NAMALWA (cell line): ENCODE measurements at places on chromosomes 16 and 17.
A peak's percentile ranks its signal among the peaks of the same experiment; 100 is the strongest.

DNA sequence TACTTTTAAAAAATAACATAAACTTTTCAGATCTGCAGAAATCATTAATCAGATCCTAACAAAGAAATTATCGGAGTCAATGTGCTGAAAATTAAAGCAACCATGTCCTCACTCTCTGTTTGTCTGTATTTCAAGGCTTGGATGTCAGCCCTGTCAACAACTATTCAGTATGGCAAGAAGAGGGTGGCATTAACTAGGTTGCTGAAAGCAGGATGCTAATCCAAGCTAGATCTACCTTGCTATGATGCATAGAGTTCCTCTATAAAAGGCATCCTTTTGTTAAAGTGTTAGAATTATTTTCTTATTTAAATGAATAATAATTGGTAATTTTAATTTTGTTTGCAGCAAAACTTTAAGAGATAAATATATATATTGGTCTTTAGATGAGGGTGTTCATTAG lies 800.8 kb downstream of the CDH11 start:
- DNase-seq, result peak; percentile 25

- no peak for DNase-seq
Measured at GRCh38 chr17:49525831-49526741, 31.0 kb downstream of the NGFR start.

GRCh38 chr17:427327-427726 lies 74.7 kb upstream of the RPH3AL start:
- no peak for DNase-seq

- DNase-seq, result no peak
Measured at GRCh38 chr17:45184144-45184543, 22.5 kb downstream of the HEXIM2 start.

DNA sequence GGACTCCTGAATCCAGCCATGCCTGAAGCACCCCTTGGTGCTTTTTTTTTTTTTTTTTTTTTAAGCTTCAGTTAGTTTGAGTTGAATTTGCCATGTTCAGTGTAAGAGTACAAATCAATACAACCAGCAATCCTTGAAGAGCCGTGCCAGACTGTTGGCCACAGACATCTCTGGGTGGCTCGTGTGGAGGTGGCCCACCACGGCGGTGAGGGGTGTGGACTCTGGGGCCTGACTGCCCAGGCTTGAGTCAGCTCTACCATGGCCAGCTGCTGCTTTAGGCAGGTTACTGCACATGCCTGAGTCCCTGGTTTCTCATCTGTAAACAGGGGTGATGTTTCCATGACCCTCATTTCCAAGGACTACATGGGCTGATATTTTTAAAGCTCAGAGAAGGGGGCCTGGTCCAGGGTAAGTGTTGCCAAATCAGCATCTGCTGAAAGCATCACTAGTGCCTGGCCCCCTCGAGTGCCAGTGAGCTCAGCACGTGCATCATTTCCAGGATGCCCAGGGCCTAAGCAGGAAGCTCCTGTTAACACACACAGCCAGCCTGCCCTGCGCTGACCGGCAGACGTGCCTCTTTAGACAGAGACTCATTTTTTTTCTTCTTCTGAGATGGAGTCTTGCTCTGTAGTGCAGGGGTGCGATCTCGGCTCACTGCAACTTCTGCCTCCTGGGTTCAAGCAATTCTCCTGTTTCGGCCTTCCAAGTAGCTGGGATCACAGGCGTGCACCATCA lies 90.1 kb downstream of the DNAH17 start:
- no peak for DNase-seq

DNA sequence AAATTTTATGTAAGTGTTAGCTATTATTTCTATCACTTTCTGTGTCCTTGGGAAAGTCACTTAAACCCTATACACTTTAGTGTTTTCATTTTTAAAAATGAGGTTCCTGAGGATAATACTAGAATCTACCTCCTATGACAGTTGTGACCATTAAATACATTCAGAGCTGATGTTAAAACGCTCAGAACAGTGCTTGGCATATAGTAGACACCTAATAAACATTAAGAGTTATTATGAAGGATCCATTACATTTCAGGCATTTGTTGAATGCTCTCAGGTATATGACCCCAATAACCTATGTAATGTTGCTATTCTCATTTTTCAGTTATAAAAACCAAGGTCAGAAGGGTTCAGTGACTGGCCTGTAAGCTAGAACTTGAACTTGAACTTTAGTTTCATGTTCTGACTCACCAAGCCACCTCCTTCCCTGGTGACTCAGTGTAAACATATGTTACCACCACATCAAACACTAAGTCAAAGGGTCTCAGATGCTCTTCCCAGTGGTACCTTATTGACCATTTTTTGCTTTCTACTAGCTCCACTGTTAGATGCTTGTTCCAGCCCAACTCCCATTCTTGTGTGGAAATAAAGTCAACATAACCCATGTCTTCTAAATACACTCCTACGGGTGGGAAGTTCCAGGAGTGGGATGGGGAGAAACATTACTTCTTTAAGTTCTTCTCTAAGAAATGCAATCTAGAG lies 47.6 kb downstream of the HSD17B2 start:
- no peak for DNase-seq

DNA sequence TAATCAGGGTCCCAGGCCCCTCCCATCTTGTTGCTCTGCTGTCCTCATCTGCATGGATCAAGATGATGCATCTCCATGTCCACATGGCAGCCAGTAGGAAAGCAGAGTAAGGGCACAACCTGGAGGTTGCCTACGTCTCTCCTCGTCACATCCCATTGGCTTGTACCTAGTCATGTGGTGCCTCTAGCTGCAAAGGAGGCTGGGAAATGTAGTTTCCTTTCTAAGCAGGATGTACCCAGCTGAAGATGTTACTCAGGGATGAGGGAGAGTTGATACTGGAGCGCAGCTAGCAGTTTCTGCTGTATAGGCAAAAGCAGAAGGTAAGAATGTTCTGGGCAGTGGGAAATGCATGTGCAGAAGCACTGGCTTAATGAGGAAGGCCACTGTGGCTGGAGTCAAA lies 20.8 kb downstream of the ABCC1 start:
- DNase-seq, result peak; percentile 66

DNA sequence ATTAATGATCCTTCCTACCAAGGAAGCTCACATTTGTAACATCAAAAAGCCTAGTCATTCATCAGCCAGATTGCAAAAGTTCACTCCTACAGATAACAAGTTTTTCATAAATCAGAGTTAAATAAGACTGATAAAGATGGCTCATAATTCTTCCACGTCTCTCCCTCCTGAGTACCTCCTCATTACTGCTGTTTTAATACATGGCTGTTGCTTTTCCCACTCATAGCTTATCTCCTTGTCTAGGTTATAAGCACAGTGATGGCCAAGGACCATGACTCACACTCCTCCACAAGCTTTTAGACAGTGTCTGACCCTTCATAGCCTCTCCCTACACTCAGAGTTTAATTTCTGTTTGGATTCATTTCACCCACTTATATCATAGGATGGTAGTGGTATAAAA lies 100.9 kb upstream of the MON1B start:
- no peak for DNase-seq

- no peak for DNase-seq
Measured at GRCh38 chr16:79257953-79258490, 342.5 kb downstream of the MAF start.

DNA sequence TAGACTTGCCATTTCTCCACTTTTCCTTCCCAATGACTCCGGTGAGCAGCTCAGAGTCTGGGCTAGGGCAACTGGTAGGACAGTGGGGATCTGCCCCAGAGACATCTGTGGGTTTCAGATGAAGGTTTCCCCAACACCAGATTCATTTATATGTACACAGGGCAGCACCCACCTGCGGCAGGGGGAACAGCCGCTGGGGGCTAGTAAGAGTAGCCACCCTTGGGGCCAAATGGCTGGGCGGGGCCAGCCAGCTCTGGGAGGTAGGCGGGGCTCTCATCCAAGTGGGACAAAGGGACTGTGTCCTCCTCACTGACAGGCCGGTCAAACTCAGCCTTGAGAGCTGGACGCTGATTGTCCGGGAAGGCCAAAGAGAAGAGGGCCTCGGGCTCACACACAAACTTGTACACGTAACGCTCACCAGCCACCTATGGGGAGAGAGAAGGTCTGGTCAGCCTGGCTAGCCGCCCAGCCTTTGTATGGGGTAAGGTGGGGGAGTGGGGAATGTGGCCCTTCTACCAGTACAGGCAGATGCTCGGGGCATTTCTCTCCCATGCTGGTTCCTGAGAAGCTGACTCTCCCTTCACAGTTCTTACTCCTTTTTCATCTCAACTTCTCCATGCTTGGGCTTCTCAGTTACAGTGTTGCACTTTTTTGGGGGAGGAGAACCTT lies 17.7 kb downstream of the ETV4 start:
- no peak for DNase-seq

- DNase-seq, result no peak
Measured at GRCh38 chr16:54703339-54703738, 227.3 kb upstream of the IRX5 start.

DNA sequence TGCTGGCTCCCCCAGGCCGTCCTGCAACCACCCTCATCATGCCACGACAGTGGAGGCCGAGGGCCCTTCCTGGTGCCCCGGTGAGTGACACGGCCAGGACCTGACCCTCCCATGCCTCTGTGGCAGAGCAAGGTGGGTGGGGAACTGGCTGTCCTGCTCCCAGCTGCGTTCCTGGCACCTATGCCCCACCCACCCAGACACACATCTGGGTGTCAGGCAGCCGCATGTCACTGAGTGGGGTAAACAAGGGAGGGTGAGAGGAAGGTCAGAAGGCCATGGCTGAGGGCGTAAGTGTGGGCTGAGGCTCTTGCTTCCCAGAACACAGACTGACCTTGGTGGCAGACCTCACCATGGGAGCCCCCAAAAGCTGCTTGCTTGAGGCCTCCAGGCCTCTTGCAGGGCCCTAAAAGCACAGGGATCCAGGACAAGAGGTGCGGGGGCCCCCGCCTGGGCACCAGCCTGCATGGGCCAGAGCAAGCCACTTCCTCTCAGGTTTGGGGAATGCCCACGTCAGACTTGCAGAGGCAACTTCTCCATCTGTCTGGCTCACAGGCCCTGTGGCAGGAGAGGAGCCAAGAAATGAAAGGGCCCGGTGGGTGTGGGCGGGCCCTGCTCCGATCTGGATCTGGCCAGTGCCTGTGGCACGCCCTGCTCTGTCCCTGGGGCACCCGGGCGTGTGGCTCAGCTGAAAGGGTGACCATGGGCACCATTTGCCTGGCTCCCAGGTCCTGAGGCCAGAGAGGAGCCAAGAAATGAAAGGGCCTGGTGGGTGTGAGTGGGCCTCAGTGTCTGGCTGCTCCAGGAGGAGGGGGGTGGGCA lies 3.9 kb upstream of the CCDC57 start:
- peak; percentile 74 for DNase-seq

DNA sequence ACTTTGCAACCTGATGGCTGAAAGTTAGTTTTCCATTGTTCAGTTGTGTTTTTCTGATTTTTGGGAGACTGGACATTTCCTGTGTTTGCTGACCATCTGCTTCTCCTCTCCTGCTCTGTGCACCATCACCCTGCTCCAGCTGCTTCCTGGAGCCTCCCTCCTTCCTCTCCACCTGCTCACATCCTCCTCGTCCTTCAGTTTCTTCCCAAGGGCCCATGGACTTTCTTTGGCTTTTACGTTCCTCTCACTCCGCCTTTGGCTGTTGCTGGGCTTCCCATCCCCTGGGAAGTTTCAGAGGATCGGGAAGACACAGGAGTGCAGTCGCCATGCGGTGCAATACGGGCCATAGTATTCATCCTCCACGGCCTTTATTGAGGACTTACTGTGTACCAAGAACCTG lies 61.6 kb downstream of the TNFRSF13B start:
- no peak for DNase-seq

DNA sequence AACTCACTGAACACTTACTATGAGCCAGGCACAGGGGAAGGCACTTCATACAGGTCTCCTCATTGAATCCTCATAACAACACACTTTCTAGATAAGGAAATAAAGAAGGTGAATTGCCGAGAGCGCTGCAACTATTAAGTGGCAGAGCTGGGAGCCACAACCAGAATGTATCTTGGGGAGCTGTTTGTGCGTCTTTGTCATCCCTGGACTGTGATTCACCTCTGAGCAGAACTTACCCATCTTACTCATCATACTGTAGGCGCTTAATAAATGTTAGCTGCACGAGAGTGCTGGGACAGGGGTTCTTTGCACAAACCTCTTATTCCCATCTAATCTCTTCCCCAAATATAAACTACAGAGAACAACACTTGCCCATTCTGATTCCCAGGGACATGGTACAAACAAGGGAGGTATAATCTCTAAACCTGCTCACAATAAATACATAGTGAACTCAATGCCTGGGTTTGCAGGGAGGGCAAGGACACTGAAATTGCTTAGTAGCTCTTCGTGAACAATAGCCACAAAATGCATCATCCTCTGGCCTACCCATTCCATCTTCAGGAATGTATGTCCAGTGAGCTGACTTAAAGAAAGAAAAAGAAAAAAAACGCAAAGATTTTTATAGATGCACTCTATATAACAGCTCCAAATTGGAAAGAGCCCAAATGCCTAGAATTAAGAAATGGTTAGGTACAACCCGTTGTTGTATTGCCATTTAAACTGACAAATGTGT lies 43.0 kb downstream of the MYO18A start:
- no peak for DNase-seq

- no peak for DNase-seq
Measured at GRCh38 chr17:18980682-18981334, 23.8 kb downstream of the FAM83G start.

DNA sequence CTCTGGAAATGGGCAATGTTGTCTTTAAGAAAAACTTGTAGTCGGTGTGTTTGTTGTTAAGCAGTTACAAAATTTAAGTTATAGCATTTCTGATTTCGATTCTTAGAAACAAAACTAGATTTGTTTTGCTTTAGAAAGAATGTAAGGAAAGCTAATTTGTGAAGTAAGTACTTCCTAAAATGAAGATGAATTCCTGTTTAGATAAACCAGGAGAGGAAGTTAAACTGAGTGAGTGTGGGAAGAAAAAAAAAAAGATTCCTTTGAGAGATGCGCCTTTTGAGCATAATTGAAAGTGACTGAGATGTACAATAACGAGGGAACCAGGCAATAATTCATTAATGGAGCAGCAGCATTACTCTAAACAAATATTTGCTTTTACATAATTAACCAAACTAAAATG lies 52.4 kb upstream of the ALOX12 start:
- no peak for DNase-seq

DNA sequence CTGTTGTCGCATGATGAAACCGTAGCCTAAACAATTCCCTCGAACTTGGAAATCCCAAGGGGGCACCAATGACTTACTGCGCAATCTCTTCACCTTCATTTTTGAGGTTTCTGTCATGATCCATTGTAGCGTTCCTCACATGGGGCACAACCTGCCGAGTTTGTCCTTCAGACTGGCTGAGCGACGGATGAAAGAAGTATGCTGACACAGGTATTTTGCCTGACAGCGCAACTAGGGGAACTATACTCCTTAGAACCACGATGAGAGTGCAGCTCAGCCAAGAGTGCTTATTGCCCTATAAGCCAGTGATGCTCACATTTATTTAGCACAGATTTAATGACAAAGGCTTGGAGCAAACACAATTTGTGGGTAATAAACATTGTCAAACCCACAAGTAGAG lies 106.3 kb upstream of the ZNF267 start:
- DNase-seq, result no peak
